CD4-positive, alpha-beta T cell treated with Interleukin-17A for 4 hours (primary cell): ENCODE measurements at places on chromosomes 11 and 22.

- no peak for DNase-seq
Measured at GRCh38 chr11:32960553-32961164, 55.0 kb upstream of the DEPDC7 start.

DNA sequence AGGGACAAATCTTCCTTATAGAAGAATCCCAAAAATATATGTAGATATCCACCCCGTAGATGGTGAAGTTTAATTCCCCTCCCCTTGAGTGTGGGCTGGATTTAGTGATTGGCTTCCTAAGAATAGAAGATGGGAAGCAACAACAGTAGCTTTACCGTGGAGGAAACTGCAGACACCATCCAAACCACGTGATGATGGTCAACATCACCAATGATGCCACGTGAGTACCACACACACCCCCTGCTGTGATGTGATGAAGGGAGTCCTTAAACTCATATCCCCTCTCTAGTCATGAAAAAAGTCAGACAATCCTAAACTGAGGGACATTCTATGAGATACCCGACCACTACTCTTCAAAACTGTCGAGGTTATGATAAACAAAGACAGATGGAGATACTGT, 76.4 kb upstream of the SLC22A12 start:
- no peak for DNase-seq

- DNase-seq = no peak
Measured at GRCh38 chr11:102920118-102920684, 35.3 kb downstream of the MMP13 start.

GRCh38 chr11:85809863-85810262, 1.1 kb downstream of the SYTL2 start:
- DNase-seq = peak; percentile 51

DNA sequence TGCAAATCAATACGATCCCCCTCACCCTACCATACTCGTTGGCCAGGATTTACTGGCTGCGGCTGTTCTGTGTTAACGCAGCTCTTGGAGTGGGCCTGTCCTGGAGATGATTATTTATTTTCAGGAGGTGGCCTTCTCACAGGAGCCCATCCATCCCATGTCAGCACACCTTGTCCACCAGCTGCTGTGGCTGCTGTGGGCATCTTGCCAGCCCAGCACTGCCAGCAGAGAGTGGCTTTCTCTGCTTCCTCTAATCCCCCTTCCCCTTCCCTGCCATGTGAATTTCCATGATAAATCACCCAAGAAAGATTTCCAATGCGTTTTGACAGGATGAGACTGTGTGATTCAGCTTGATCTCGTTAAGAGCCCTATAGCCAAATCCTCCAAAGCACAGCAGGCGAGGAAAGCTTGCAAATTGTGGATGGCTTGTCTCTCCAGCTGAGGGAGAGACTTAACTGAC, 309.1 kb upstream of the C11orf87 start:
- no peak for DNase-seq

DNA sequence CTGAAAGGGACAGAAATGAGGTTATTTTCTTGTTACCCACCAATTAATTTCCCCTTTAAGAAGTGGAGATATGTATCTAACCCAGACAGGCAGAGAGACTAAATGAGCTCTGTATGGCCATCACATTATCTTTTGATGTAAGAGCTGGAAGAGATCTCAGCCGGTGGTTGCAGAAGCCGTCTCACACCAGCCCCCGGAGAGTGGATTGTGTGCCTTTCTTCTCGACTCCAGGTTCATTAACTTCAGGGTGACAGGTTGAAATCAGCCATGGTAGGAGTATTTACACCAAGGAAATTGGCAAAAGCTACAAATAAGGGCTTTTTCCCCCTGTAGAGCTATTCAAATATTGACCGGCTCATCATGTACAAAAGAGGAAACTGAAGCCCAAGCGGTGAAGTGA, 580.3 kb upstream of the CADM1 start:
- DNase-seq = no peak

GRCh38 chr11:58637371-58637770, 14.9 kb downstream of the CNTF start:
- no peak for DNase-seq

DNA sequence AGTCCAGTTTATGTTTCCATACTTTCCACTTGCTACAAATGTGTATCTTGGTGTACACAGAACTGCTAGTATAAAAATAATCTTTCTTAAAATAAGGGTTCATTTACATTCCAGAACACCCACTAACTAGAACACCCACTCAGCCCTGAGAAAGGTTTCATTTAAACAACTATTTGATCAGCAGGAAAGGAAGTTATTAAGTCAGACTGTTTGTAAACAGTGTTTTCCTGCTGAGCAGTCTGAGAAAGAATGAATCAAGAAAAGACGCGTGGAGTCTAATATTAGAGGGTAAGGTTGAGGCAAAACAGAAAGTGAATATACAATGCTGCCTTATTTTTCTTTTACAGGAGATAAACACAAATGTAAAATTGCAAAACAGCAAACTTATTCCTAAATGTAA, 32.7 kb downstream of the NARS2 start:
- no peak for DNase-seq

GRCh38 chr22:39253435-39254070, 8.8 kb upstream of the PDGFB start:
- DNase-seq = peak; percentile 59

- DNase-seq = no peak
Measured at GRCh38 chr11:61764606-61765260, 12.3 kb downstream of the MYRF start.

DNA sequence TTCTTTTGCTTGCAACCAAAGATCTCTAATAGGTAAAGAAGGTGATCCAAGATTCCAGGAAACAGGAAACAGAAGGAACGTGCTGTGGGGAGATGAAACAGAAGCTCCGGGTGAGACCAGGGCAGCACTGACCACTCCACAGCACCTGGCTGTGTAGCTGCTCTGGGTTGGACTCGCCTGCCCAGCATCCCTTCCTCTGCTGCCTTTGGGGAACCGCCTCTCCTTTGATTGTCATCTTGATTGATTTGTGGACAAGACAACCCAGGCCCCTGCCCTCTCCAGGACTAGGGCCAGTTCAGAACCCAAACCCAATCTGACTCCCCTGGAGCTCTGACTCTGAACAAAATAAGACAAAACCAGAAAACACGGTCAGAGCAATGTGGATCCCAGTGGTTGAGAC, 14.7 kb upstream of the APOBEC3A start:
- no peak for DNase-seq

GRCh38 chr22:42655693-42656092, 6.5 kb upstream of the CYB5R3 start:
- no peak for DNase-seq

- DNase-seq = no peak
Measured at GRCh38 chr11:12182676-12183541, 72.5 kb downstream of the MICAL2 start.

DNA sequence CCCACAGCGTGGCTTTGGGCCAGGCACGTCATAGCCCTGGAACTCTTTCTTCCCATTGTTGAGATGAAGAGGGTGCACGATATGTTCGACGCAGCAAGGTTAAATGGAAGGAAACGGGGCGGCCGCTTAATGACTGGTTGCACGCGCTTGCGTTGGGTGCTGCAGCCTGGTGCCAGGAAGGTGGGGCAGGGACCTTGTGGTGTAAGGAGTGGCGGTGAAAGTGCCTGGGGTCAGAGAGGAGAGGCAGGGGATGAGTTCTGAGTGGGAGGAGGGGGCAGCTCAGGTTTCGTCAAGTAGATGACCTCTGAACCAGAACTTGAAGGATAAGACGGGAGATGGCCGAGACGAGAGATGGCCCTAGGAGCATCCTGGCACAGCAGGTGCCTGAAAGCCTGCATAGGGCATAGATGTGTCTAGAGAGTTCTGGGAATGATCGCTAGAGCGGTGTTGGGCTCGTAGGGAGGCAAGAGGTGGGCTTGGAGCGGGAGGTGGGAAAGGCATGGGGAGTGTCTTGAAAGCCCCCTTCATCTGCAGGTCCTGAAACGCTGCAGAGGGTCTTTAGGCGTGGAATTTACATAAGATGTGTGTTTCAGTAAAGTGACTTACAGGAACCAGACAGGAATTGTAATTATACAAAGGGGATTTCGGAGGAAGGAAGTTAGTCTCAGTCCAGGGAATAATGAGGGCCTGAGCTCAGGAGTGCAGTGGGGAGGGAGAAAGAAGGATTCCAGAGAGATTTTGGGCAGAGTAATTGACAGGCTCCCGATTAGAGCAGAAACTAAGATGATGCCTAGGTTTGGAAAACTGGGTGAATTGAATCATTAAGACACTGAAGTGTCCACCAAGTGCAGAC, 43.2 kb upstream of the CLDN5 start:
- DNase-seq = no peak

DNA sequence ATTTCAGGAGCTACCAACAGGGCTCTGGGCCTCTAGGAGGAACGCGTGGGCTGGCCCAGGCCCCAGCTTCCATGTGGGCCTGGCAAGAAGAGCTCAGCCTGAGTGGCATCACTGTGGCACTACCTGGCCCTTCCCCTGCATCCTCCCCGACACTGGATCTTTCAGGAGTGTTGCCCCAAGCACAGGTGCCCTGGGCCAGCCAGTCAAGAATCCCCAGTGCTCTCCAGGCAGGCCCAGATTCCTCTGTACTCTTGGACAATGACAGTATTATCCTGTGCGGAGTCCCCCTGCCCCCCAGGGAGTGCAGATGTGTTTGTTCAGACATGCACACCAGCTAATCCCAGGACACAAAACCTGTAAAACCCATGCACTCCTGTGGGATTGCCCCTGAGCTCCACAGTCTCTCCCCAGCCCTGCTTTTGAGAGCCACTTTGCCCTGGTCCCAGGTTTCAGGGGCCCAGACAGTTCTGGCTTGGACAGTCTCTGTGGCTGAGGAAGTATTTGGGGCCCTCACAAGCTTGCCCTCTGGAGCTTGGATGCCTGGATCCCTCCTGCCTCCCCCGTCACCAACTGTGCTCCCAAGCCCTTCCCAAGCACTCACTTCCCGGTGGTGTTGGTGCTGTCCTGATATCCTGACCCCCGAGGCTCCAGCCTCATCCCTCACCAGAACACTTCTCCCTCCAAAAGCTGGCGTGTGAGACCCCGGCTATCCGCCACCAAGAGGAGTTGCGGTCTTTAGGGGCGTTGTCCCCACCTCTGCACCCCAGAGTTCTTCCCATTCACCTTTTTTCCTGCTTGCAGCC, 39.9 kb downstream of the KCNC1 start:
- no peak for DNase-seq

- no peak for DNase-seq
Measured at GRCh38 chr22:50227579-50228215, 17.1 kb downstream of the TUBGCP6 start.

DNA sequence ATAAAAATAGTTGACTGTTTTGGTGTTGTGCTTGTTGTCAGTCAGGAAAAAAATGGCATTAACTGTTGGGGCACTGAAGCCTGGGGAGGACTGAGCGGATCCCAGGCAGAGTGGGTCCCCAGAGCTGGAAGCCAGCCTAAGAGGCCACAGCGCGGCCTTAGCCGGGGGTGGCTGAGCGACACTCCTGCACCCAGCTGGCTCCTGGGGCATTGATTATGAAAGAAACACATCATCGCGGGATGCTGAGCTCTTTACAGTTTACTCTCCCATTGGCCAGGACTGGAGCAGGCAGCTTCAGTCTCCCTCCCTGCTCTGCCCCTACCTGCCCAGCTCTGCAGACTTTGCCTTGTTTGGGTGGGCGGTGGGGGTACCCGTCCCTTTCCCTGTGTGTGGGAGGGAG, 121.5 kb downstream of the ST3GAL4 start:
- no peak for DNase-seq
